ENCODE measurements at places on chromosomes 4 and X.

DNA sequence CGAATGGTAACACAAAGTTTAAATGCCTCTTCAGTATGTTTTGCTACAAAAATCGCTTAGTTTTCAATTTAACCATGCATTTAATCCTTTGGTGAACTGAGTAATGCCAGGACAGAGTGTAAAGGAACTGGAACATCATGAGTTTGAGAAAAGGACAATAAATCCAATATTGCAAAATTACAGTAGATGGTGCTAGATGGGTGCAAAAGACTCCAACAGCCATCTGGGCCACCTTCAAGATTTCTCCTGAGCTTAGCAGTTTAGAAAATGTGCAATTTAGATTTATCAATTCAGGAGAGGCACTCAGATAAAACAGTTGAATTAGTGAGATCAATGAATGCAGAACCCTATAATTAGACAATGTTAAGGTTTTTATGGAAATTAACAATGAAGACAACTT is 33.2 kb upstream of the MID1IP1 start:
- no peak for DNase-seq

- no peak for DNase-seq
These were observed 89.2 kb downstream of the AFAP1 start for GRCh38 chr4:7850489-7850888.

GRCh38 chr4:602559-602942 is 22.8 kb upstream of the PDE6B start:
- DNase-seq = peak; percentile 14

GRCh38 chr4:169348541-169348940 is 77.8 kb upstream of the SH3RF1 start:
- DNase-seq = no peak

- no peak for DNase-seq
These were observed 104.5 kb upstream of the MAOA start for GRCh38 chrX:43551590-43551989.

DNA sequence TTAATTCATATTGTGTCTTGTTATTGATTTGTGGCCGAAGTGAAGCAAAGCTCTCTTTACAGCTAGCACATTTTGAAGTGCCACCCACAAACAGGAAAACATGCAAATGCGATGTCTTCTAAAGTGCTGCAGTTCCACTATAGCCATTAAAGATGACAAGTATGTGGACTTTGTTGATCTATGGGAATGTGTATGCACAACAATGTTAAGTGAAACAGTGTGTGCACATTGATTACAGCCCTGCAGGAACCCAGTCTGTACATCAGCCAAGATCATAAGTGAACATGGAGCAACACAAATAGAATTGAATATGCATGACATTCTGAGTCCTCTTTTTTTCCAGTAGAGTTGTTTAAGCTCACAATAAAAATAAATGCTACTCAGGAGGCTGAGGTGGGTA is 43.0 kb downstream of the TFDP3 start:
- DNase-seq = no peak
